Dermis microvascular lymphatic vessel endothelial cell (primary cell): ENCODE measurements at places on chromosomes 11 and 22.

GRCh38 chr11:91495837-91496236, 728.8 kb upstream of the FAT3 start:
- no peak for DNase-seq

- DNase-seq, result no peak
Measured at GRCh38 chr11:118295199-118295598, 9.3 kb upstream of the CD3E start.

GRCh38 chr22:34115722-34116121, 195.4 kb upstream of the LARGE1 start:
- DNase-seq, result no peak

GRCh38 chr11:133819114-133819513, 26.2 kb downstream of the SPATA19 start:
- DNase-seq, result no peak

DNA sequence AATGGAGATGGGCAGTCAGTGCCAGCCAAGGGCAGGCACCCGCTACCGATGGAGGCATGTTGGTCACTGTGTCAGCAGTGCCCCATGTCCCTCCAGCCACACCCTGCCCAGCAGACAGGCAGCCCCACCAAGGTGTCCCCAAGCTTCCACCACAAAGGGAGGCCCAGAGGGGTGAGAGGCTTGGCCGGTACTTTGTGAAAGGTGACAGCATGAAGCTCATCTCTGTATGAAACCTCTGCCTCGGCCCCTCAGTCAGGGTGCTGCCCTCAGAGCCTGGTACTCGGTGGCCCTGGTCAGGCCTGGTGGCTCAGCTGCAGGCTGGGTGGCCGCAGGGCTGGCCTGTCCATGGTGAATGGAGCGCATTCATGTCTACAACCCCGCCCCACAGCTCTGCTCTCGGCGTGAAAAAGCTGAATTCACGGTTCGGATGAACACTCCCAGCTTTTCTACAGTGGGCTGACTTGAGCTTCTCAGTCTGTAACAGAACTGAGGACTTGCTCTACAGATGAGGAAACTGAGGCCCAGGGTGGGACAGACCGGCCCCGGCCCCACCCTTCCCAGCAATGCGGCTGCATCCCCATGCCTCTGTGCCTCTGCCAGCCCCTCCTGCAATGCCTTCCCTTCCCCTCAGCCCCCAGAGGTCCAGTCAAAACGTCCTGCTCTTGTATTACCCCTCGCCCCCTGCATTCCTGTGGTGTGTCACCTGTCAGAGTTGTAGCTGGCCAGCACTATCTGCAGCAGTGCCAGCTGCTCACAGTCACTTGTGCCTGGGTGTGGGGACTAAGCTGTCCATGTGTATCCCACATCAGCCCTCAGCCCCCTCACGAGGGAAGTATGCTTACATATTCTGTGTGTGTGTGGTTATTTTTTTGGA, 27.7 kb downstream of the RSPH14 start:
- DNase-seq, result no peak

DNA sequence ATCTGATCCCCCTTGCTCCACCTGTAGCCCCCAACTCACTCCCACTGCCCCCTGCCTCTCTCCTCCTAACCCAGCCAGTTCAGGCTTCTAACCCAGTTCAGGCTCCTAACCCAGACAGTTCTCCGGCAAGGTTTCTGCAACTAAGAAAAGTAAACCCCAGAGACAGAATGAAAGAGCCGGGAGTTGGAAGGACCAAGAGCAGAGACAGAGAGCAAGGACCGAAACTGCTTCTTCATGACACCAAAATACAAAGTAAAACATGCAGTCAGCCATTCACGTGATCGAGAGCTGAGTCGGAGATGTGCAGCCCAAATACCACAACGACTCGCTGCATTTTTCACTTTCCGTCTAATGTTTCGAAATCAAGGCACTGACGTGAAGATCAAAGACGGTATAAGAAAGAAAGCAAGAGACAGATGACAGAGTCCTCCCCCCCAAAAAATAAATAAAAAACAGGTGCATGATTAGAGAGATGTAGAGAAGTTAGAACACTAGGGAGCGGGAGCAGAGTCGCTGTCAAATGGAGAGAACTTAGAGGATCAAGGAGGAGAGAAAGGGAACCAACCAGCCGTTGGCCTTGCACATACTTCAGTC, 884 bp downstream of the IL10RA start:
- DNase-seq, result no peak

DNA sequence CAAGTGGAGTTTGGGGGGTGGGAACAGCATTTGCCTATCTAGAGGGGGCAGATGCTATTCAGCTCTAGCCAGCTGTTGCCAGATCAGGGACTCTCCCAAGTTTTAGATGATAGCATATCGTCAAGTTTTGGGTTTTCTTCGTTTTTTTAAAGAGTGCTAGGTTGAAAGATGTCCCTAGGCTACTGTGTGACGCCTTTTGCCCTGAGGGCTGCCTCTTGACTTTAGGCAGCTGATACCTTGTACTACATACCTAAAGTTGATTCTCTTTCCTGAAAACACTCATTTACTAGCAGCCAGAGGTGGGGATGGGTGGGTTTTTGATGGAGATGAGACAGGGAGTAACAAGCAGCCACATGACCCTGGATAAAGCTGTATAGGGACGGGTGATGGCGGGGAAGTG, 87.1 kb downstream of the ABTB2 start:
- DNase-seq, result no peak

DNA sequence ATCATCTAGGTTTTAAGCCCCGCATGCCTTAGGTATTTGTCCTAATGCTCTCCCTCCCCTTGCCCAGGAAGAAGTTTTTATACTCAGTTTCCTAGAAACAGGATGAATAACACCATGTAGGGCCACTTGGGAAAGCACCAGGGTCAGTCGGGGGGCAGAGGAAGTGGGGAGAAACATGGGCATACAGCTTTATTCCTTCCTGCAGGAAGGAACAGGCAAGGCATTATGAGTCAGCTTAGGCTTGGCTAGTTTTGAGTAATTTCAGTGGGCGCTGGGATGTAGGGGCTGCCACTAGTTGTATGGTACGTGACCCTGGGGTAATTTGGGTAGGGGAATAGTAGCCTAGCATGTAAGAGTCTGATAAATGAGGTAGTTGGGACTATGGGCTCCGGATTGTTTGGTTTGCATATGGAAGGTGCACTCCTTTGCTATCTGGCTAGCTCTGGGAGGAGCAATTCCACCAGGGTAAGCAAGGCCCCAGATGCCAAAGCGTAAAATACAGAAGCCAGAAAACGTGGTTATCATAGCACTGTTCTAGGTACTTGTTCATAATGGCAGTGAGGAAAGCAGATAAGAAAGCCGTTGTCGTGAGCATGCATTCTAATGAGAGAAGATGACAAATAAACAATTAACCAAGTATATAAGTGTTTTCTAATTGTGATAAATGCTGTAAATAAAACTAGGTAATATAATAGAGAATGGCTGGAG, 24.8 kb downstream of the ACER3 start:
- DNase-seq, result peak; percentile 95

- DNase-seq, result peak; percentile 14
Measured at GRCh38 chr11:61716478-61717285, 35.8 kb upstream of the MYRF start.
